ENCODE measurements at places on chromosomes 2 and 18.

DNA sequence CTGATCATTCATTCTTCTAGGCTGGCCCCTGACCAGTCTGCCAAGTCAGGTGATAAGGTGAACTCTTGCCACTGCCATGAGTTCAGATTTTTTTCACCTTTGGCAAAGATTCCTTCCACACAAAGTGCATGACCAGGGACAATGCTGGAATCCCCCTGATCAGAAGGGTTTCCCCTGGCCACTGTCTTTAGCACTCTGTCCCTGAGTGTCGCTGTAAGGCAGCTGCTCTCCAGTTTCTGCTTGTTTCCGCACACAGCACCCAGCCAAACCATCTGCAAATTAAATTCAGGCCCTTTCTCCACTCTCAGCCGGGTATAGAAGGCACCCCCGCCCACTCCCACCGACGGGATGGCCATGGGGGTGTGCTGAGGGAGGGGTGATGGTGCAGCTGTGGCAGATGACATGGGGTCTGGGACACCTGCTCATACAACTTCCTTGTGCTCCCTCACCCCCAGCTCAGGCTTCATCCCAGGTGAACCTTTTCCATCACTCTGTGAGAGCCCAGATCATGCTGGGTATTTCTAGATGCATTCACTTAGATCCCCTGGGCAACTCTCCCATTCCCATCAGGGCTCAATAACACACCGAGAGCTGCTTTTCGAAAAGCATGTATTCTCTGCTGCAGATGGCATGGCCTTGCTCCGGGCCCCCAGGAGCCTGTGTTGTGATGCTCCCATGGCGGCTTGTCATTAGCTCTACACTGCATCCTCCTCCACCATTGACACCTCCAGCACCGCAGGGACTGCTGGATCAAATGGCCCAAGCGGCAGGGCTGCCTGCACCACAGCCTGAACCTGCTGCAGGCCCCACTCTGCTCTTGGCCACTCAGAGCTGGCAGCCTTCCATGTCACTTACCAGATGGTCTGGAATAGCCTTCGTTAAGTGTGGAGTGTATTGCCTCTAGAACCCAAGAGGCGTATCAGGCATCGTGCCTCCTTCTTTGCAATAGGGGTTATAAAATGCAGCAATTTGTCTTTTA lies 52.3 kb upstream of the ROCK2 start:
- DNase-seq, result no peak

DNA sequence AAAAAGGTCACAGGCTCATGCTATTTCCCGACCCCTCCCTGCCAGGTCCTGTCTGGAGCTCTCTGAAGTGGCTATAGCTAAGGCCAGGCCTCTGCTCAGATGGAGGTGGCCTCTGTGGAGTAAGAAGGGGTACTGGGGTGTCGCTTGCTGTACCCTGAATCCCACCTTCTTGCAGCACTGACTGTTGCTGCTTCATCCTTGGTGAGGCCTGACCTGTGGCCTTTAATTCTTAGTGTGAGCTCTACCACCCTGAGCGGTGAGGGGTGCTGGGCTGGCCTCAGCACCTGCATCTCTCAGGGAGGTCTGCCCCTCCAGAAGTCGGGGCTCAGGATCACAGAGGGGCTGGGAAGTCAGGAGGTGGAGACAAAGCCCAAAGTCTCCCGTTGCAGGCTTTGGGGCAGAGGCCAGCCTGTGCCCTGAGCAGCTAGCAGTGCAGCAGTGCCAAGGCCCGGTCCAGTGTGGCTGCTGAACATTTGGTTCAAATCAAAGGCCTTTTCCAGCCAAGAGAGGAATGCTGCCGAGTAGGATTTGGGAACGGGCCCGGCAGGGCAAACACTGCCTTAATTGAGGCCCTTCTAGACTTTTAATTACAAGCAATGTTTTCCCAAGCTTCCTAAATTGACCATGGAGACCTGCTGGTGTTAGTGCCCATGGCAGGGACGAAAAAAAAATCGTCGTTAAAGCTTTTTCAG lies 133.5 kb upstream of the HAAO start:
- DNase-seq, result peak; percentile 77

DNA sequence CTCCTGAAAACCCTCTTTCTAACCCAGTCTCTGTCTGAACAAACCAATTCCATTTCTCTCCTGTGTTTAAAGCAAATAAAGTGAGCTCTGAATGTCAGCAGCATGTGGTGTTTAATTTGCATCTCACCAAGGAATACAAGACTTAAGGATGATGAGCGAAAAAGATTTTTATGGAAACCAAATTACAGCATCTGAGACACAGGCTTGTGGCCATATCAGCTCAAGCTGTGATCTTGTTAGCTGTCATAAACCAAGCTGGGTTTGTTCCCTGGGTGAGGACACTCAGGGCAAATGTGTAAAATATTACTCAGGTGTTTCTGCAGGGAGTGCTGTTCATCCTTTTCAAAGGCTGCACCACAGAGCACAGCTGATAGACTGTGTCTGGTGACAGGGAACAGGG lies 129.3 kb upstream of the REV1 start:
- DNase-seq, result no peak

DNA sequence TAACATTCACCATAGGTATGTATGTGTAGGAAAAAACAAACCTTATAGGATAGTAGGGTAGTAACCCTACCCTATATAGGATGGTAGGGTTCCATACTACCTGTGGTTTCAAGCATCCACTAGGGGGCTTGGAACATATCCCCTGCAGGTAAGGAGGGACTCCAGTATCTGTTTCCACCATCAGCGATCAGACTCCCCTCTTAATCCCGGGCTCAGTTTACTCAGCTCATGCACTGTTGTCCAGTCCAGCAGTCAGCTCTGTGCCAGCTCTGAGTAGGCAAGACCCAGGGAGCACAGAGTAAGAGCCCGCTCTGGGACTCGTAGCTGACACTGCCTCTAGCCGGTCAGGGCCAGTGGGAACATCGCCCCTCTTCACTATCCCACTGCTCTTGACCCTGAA lies 61.7 kb downstream of the MEX3C start:
- DNase-seq, result no peak

- peak; percentile 78 for DNase-seq
Measured at GRCh38 chr2:162029287-162029901, 44.6 kb downstream of the DPP4 start.

GRCh38 chr18:39462436-39462835 lies 1896.8 kb upstream of the CELF4 start:
- no peak for DNase-seq

- no peak for DNase-seq
Measured at GRCh38 chr2:213167271-213167930, 16.0 kb upstream of the IKZF2 start.

GRCh38 chr2:167842047-167842446 lies 405.3 kb downstream of the STK39 start:
- no peak for DNase-seq

GRCh38 chr2:58644451-58644850 lies 403.3 kb upstream of the FANCL start:
- DNase-seq, result no peak

DNA sequence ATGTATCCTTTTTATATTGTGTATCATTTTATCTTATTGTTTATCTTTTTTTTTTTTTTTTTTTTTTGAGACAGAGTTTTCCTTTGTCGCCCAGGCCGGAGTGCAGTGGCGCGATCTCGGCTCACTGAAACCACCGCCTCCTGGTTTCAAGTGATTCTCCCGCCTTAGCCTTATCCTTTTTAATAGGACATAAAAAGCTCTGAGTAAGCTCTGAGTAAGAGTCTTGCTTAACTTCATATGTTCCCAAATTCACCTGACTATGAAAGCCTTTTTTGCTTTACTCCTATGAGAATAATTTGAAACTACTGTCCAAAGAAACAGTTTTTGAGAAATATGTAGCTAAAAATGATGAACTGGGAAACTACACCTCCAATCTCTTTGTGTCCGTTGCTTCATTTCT lies 525.5 kb downstream of the IRS1 start:
- no peak for DNase-seq

- DNase-seq, result no peak
Measured at GRCh38 chr2:218904176-218904575, 23.5 kb downstream of the WNT10A start.

DNA sequence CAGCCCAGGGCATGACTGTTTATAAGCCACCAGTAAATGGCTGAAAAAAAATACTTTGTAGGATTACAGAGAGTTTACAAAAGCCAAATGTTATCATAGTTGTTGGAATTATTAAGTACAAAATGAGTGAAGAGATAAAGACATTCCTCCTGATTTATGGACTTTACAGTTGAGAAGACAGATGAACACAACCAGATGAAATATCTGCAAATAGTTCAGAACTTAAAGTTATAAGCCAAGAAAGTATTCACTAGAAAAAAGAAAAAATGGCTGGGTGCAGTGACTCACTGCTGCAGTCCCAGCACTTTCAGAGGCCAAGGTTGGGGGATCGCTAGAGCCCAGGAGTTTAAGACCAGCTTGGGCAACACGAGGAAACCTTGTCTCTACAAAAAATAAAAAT lies 11.2 kb downstream of the PMAIP1 start:
- no peak for DNase-seq

DNA sequence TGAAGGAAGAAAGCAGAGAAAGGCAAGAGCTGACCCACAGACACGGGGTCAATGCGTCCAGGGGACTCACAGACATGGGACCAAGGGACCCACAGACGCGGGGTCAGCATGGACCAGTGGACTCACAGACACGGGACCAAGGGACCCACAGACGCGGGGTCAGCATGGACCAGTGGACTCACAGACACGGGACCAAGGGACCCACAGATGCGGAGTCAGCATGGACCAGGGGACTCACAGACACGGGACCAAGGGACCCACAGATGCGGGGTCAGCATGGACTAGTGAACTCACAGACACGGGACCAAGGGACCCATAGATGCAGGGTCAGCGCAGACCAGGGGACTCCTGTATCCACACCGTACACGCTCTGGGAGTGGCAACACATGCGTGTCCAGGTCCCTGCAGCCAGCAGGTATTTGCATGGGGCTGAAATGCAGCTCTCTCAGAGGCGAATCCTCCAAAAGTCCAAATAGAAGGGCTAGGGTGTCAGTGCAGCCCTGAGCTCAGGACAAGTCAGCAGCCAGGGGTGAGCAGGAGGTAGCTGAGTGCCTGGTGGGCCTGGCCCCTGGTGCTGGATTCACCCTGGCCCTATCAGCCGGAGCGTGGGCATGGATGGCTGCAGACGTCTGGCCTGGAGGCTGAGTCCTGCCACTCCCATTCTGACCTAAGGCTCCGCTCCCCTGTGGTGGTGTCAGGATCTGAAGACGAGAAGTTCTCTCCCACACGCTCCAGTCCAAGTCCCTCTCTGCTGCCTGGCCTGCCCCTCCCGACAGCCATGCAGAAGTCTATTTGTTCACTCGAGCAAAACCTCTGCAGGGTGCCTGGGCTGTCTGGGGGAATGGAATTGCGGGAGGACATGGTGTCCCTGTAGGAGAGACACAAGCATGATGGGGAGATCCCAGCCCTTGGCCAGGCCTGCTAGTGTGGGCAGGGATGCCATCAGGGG lies 28.5 kb downstream of the TMEM18 start:
- DNase-seq, result no peak

DNA sequence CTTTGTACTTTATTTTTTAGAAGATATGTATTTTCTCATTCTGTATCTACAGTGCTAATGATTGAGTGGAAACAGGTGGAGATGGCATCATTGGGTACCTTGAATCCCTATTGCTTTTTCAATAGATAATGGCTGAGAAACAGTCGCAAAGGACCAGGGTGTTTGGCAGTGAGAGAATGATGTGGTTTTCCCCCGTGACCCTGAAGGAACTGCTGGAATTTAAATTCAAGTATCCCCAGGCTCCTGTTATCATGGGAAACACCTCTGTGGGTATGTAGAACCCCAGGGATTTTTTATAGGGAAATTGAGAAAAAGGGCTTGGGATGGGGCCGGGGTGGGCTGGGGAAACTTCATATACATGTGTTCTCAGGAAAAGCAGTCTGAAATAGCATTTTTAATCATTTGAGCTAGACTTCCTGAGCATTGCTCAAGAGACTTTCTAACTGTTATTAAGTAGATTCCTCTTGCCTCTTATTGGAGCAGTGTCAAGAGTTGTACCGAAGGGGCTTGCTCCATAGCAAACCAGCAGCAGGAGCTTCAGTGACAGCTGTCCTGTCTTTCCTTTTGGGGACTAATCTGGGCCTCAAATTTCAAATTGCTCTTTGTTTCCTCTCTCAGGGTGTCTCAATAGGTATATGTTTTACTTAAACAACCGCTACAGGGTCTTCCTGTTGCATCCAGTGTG lies 18.9 kb downstream of the AOX1 start:
- DNase-seq, result peak; percentile 59

Measured in muscle of leg (tissue), 16 donors.